ENCODE measurements at places on chromosomes 11 and 22.

DNA sequence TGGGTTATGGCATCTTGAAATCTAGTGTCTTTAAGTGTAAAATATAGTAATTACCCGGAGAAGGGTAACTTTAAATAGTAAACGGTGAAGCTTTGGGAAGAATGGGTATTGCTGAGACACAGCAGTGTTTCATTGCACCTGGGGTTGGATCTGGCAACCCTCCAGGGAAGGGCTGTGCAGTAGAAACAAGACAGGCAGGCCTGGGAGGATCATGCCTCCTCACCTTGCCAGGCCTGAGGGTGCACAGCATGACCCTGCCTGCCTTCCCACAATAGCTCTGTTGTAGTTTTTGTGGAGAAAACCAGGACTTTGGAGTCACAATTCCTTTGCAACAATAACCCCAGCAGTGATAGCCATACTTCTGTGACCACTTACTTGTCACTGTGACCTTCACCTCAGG is 64.6 kb upstream of the ADSL start:
- no peak for DNase-seq

GRCh38 chr22:23551385-23551784 is 28.7 kb downstream of the IGLL1 start:
- DNase-seq = no peak

DNA sequence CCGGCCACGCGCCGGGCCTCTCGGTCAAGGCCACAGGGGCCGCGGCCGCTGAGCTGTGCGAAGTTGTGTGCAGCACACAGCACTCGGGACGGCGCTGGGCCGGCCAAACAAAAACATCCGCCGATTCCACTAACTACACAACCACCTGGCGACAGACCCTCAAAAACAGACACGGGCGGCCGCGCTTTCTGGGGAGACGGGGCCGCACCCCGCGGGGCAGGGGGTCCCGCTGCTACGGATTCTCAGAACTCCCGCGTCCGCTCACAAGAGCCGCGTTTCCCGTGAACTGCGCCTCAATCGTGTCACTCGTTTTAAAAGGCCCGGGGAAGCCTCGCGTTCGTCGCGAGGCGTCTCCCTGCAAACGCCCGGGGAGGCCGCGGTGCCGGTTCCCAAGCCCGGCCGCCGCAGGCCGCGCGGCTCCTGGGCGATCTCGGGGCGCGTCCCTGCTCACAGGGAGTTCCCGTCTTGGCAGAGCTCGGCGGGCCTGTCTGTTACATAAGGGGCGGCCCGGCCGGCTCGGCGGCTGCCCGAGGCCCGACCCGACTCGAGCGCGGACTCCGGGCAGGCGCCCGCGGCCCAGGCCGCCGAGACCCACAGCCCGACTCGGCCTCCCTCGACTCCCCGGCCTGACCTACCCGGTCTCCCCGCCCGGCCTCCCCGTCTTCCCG is 936 bp downstream of the BRD1 start:
- DNase-seq = peak; percentile 50

- no peak for DNase-seq
Observed at GRCh38 chr11:46207270-46207669, 70.2 kb upstream of the CREB3L1 start.

- no peak for DNase-seq
Observed at GRCh38 chr11:15175831-15176230, 61.1 kb downstream of the INSC start.
